Cortex of kidney (tissue), 1 donor: ENCODE measurements at places on chromosomes 2 and 18.
A peak's percentile ranks its signal among the peaks of the same experiment; 100 is the strongest.

DNA sequence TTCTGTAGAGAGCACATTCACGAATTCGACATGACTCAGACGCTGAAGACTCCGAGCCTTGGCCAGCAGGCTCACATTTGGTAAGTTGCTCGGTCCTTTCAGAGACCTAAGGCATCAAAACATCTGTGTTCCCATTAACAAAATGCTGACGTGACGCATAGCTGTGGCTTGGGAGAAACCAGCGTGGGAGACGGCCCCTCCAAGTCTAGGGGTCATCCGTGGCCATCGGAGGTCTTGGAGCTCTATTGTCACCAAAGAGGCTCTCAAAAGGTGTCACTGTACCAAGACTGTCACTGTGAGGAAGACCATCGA, 14.9 kb downstream of the FBLN7 start:
- no peak for DNase-seq

- no peak for DNase-seq
Measured at GRCh38 chr18:48698707-48699106, 159.9 kb downstream of the CTIF start.

GRCh38 chr2:58046585-58047372, at the start of gene VRK2:
Gene VRK2 (plus strand): TSS chr2:58046806. CDS start chr2:58048832, 2,026 bp downstream.
- peak; percentile 73 for DNase-seq

DNA sequence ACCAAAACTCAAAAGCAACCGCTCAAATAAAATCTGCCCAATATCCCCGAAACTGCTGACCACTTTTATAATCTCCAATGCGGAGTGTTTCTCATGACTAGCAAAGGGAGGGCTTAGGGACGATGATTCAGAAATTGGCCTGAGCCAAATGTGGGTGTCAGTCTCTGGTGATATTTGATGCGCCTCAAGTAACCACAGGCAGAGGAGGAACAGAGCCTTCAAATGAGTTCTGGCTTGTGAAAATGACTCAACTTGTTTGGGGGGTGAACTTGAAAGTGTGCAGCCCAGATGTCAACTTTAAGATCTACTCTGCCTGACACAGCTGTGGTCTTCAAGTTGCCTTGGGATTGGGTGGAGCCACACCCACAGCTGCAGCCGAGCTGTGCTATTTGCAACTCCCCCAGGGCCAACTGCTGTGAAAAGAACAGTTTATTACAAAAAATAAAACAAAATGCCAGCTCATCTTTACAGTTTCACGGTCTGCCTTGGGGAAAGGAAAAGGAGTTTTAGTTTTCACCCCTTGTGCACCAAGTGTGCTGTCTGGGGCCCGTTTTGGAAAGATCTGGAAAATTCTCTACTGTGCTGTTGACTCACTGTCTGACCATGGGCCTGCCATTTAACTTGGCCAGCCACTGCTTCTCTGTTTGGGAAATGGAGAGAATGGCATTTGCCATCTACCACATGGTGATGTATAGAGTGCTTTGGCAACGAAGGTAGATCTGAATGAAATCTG, 222.1 kb downstream of the MTX2 start:
- DNase-seq: no peak

DNA sequence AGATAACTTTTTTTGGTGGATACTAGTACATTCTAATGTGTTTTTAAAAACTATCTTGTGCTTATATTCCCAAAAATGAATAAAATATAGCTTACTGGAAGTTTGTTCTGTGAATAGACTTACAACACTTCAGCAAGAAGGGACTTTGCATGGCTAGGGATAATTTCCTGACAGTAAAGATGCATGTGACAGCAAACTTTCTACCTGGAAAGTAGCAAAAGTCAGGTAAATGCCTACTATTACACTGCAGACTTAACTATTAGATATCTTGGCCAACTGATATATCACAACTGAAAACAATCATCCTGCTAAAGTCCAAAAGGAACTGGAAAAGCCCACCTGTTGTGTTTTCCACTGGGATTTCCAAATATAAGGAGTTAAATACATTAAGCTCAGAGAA, 1753.5 kb upstream of the CELF4 start:
- no peak for DNase-seq

- DNase-seq: no peak
Measured at GRCh38 chr2:151085181-151085611, 176.5 kb downstream of the RBM43 start.

DNA sequence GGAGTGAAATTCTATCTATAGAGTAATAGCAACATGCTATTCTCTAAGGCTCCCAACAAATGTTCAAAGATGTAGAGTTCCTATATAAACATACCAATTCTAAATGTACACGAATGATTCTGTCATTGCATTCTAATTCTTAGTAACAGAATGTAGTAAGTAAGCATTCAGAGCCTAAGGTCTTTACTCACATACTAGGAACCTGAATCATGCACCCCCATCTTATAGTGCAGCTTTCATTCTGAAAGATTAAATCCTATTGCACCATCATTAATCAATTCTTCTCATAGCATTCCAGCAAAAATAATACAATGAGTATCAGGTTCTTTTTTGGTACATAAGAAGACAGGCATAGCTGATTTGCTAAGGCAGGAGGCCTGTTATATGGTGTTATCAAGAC, 230.0 kb downstream of the NCKAP5 start:
- DNase-seq: no peak
